Chondrocyte (in vitro differentiated cells): ENCODE measurements at places on chromosomes 6 and 20. TPM values are rescaled to one million over a fixed set of nuclear protein-coding genes. Genes with fewer than 3 reads are reported as not detected.

GRCh38 chr6:105892577-105893262 lies 193.4 kb upstream of the PRDM1 start:
- no peak for DNase-seq
- H3K4me3 ChIP-seq: no peak overlapping the region
- H3K4me1 ChIP-seq: no peaks in the 10 kb centered on the region
- H3K36me3 ChIP-seq: no peaks in the 10 kb centered on the region
- H3K27ac ChIP-seq: no peak overlapping the region

DNA sequence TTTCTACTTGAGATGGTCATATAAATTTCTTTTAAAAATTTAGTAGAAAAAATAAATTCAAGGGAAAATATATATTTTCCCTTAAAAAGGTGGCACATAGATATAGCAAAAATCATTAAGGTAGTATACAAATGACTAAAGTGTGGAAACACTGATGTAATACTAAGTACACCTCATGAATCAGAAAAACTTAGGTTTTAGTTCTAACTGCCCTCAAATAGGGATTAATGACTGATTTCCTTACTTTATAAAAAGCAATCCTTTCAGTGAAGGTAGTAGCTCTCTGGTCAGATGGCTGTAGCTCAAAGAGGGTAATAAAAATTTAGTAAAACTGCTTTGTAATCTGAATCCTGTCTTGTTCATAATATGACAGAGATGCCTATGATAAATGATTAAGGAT lies 63.5 kb downstream of the FYN start:
- DNase-seq: no peak
- peaks cover 6% of the 10 kb centered on the region for H3K36me3 ChIP-seq
- H3K27ac ChIP-seq: no peak overlapping the region
- no peak overlapping the region for H3K4me3 ChIP-seq
- H3K4me1 ChIP-seq: peaks cover 31% of the 10 kb centered on the region

- H3K27ac ChIP-seq: peak overlapping the region; percentile 85
- H3K4me1 ChIP-seq: peaks cover 26% of the 10 kb centered on the region
- H3K36me3 ChIP-seq: peaks cover 2% of the 10 kb centered on the region
Measured at GRCh38 chr20:33423141-33423834, 20.3 kb downstream of the SNTA1 start.

- no peak overlapping the region for H3K27ac ChIP-seq
- H3K36me3 ChIP-seq: no peaks in the 10 kb centered on the region
- DNase-seq: no peak
Measured at GRCh38 chr20:21719592-21720214, 14.2 kb downstream of the PAX1 start.

DNA sequence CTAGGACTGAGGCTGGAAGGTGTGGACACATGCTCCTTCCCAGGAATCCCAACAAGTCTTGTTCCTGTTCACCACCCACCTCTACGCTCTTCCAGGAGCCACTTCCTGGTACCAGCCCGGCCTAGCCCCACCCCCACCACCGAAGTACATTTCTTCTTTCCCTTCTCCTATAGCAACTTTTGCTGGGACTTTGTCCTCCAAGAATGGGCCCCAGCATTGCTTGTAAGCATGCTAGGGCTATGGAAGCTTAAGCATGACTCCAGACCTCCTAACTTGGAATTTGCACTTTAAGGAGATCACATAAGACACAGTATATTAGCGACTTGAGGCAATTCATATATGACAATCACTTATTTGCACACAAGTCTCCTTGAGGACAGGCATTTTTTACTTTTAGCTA lies 462.0 kb upstream of the ARID1B start:
- H3K27ac ChIP-seq: no peak overlapping the region
- peaks cover 6% of the 10 kb centered on the region for H3K27me3 ChIP-seq
- H3K4me3 ChIP-seq: no peak overlapping the region

DNA sequence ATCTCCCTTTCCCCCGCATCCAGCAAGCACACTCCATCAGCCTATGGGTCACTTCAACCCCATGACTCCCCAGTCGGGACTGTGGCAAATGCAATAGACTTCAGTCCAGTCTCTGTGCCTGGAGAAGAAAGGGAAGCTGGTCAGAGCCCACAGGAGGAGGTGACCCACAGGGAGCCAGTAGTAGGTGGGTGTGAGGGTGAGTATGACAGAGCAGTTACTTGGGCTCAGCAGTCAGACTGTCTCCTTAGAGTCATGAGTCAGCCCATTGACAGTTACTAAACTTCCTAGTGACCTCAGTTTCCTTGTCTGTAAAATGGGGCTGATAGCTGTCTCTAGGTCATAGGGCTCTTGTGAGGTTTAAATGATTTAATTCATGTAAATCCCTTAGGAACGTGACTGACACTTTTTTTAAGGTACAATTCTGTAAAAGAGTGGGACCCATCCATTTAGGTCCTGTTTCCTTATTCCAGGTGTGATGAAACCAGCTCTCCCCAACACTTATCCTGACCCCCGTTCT lies 33.9 kb upstream of the HLA-C start:
- no peak overlapping the region for H3K27ac ChIP-seq
- no peak overlapping the region for H3K4me3 ChIP-seq
- H3K27me3 ChIP-seq: peaks cover 37% of the 10 kb centered on the region
- H3K4me1 ChIP-seq: no peaks in the 10 kb centered on the region

- no peak for DNase-seq
- peaks cover 3% of the 10 kb centered on the region for H3K27me3 ChIP-seq
- no peak overlapping the region for H3K4me3 ChIP-seq
- H3K4me1 ChIP-seq: no peaks in the 10 kb centered on the region
Measured at GRCh38 chr20:53149148-53149889, 177.2 kb downstream of the TSHZ2 start.

DNA sequence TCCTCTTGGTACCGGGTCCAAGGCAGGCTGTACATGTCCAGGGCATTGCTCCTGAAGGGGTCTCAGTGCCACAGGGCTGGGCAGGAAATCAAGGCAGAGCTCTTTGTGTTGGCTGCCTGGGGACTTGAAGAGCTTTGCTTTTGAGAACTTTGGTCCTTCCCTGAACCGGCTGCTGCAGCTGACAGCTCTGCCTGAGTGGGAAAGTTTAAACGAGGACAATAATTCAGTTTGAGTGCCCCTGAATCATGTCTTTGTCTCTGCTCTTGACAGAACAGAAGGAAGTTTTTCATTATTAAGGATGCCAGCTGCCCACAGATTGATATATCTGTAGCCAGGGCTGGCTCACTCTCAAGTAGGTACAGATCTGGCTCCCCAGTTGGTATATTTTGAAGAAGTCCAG lies 56.1 kb downstream of the ANKRD6 start:
- H3K4me3 ChIP-seq: no peak overlapping the region
- DNase-seq: no peak
- peaks cover 15% of the 10 kb centered on the region for H3K4me1 ChIP-seq
- H3K27me3 ChIP-seq: no peaks in the 10 kb centered on the region
- no peak overlapping the region for H3K27ac ChIP-seq

GRCh38 chr6:35524380-35525020 lies 11.8 kb upstream of the TULP1 start:
- H3K4me3 ChIP-seq: no peak overlapping the region
- peaks cover 1% of the 10 kb centered on the region for H3K36me3 ChIP-seq
- no peak for DNase-seq
- H3K27ac ChIP-seq: no peak overlapping the region
- no peaks in the 10 kb centered on the region for H3K27me3 ChIP-seq
- peaks cover 4% of the 10 kb centered on the region for H3K4me1 ChIP-seq

- H3K27ac ChIP-seq: peak overlapping the region; percentile 96
- no peaks in the 10 kb centered on the region for H3K27me3 ChIP-seq
- H3K4me1 ChIP-seq: peaks cover 33% of the 10 kb centered on the region
- no peak for DNase-seq
Measured at GRCh38 chr6:27471365-27472115, 1.4 kb downstream of the ZNF184 start.

- DNase-seq: no peak
- H3K4me3 ChIP-seq: no peak overlapping the region
- H3K27me3 ChIP-seq: no peaks in the 10 kb centered on the region
- peak overlapping the region; percentile 68 for H3K27ac ChIP-seq
- peaks cover 24% of the 10 kb centered on the region for H3K36me3 ChIP-seq
Measured at GRCh38 chr20:32707691-32708581, 34.2 kb upstream of the C20orf203 start.

DNA sequence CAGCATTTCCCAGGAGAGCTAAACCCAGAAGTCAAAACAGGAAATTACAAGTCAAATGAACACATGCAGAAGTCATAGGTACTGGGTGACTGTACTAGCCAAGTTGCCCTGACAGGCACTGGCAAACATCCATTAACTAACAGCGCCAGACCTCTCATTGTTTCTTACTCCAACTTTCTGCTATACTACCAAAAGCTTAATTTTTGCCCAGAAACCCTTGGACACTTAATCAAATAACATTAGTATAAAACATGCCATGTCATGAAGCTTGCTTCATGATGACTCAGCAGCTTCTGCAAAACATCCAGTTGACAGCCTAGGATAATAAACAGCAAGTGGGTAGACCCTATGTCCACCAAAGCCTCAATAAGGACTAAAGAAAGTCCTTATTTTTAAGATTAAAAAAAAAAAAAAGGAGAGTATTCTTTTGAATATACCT lies 3.5 kb downstream of the NUP153 start:
- no peak for DNase-seq
- no peak overlapping the region for H3K4me3 ChIP-seq
- H3K27ac ChIP-seq: peak overlapping the region; percentile 89
- H3K4me1 ChIP-seq: peaks cover 48% of the 10 kb centered on the region
- no peaks in the 10 kb centered on the region for H3K27me3 ChIP-seq

- H3K27me3 ChIP-seq: no peaks in the 10 kb centered on the region
- no peak overlapping the region for H3K4me3 ChIP-seq
- no peak for DNase-seq
- no peak overlapping the region for H3K27ac ChIP-seq
- H3K4me1 ChIP-seq: no peaks in the 10 kb centered on the region
Measured at GRCh38 chr20:7828437-7828836, 111.8 kb downstream of the HAO1 start.

- H3K27ac ChIP-seq: no peak overlapping the region
- peak; percentile 34 for DNase-seq
- peaks cover 25% of the 10 kb centered on the region for H3K27me3 ChIP-seq
- no peaks in the 10 kb centered on the region for H3K4me1 ChIP-seq
- H3K36me3 ChIP-seq: peaks cover 3% of the 10 kb centered on the region
Measured at GRCh38 chr6:34005901-34006531, 139.9 kb downstream of the GRM4 start.

GRCh38 chr20:36193977-36194712 lies 39.6 kb downstream of the EPB41L1 start:
- no peaks in the 10 kb centered on the region for H3K27me3 ChIP-seq
- no peak overlapping the region for H3K27ac ChIP-seq
- H3K36me3 ChIP-seq: peaks cover 37% of the 10 kb centered on the region
- no peak for DNase-seq

DNA sequence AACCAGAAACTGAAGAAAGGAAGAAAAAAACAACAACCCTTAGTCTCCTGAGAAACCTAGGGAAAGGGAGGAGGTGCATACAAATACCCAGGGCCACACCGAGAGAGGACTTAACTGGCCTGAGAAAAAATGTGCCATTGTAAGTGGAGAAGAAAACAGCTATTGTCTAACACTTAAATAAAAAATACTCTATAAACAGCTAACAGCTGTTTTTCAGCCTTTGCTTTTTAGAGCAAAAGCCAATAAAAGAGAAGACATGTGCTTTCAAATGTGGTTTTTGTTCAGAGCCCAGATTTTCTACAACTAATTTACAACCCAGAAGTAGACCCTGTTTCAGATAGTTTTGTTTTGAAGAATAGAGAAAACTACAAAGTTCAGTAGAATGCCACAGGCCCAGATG lies 56.0 kb upstream of the SLC22A16 start:
- DNase-seq: no peak
- H3K4me1 ChIP-seq: peaks cover 59% of the 10 kb centered on the region
- no peaks in the 10 kb centered on the region for H3K27me3 ChIP-seq
- H3K36me3 ChIP-seq: no peaks in the 10 kb centered on the region

HLA-C gene
- 176 to 187 TPM (median 182 TPM) in 3 replicates for total RNA-seq

TOX2 gene
- 0.12 to 0.18 TPM in 2 of 3 replicates, not detected in the other for total RNA-seq

LRRN4 gene
- total RNA-seq: not detected in 3 replicates

BANF2 gene
- total RNA-seq: not detected in 3 replicates
